Stimulated activated CD4-positive, alpha-beta T cell treated with anti-CD3 and anti-CD28 coated beads, Interleukin-1b, Interleukin-23, amount 100 ng/mL, for 1 hour (primary cell): ENCODE measurements at places on chromosomes 16 and 17.
A peak's percentile ranks its signal among the peaks of the same experiment; 100 is the strongest.

DNA sequence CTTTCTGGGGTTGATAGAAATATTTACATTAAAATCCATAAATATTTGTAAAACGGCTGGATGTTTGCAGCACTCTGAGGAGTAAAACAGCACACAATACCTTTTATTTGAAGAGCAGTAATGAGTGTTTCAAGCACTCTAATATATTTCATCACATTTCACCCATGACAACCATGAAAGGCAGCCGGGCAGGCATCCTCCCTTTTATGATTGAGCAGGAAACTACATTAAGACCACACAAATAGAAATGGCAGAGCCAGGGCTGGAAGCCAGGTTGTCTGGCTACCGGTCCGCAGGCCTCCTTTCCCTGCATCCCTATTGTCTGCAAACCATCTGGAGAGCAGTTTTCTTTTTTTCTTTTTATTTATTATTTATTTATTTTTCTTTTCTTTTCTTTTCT, 23.1 kb upstream of the GPRC5C start:
- DNase-seq = no peak

GRCh38 chr17:45364531-45365390, 47.9 kb upstream of the MAP3K14 start:
- no peak for DNase-seq

- peak; percentile 52 for DNase-seq
These were observed at the start of gene PGS1 for GRCh38 chr17:78378225-78379130. TSS of gene PGS1 (plus strand) at chr17:78378649. CDS start at chr17:78378666, 17 bp downstream.

- no peak for DNase-seq
These were observed 7.7 kb downstream of the ARHGAP17 start for GRCh38 chr16:25007284-25007984.

- no peak for DNase-seq
These were observed 84.7 kb upstream of the CLEC3A start for GRCh38 chr16:77937473-77938149.
